ENCODE measurements at places on chromosomes 6 and 20.

- no peak for DNase-seq
Measured at GRCh38 chr20:62772619-62772989, 23.7 kb upstream of the MRGBP start.

GRCh38 chr20:24981790-24982189 is 10.8 kb downstream of the APMAP start:
- DNase-seq, result peak; percentile 17

DNA sequence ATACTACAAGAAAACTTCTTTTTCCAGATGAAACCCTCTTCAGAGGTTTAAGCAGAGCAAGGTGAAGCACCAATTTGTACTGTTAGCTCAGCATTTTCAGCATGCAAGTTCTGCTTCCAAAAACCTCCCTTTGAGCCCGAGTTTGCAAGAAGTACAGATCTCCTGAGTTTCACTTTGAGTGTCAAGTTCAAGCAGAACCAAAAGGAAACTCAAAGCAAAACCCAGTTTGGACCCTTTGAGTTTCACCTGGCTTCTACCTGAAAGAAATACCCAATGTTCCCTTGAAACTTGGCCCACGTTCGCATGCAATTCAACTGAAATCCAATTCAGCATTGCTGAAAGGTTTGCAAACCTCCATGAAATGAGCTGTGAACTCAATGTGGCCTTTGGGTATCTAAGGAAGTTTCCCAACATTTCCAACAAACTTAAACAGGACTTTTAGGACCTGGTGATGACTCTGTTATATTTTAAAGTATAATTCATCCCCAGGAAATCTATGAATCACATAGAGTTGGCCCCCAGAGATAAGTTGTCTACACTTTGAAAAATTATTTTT is 62.9 kb upstream of the HBS1L start:
- no peak for DNase-seq

GRCh38 chr6:9316831-9317230 is 881.5 kb upstream of the SLC35B3 start:
- DNase-seq, result no peak

GRCh38 chr20:48335308-48336050 is 492.3 kb downstream of the PREX1 start:
- no peak for DNase-seq

Measured in colonic mucosa (tissue), 4 donors.